ENCODE measurements at places on chromosomes 5 and 9.
A peak's percentile ranks its signal among the peaks of the same experiment; 100 is the strongest.

- DNase-seq = no peak
Measured at GRCh38 chr9:123418052-123418430, 62.0 kb downstream of the CRB2 start.

DNA sequence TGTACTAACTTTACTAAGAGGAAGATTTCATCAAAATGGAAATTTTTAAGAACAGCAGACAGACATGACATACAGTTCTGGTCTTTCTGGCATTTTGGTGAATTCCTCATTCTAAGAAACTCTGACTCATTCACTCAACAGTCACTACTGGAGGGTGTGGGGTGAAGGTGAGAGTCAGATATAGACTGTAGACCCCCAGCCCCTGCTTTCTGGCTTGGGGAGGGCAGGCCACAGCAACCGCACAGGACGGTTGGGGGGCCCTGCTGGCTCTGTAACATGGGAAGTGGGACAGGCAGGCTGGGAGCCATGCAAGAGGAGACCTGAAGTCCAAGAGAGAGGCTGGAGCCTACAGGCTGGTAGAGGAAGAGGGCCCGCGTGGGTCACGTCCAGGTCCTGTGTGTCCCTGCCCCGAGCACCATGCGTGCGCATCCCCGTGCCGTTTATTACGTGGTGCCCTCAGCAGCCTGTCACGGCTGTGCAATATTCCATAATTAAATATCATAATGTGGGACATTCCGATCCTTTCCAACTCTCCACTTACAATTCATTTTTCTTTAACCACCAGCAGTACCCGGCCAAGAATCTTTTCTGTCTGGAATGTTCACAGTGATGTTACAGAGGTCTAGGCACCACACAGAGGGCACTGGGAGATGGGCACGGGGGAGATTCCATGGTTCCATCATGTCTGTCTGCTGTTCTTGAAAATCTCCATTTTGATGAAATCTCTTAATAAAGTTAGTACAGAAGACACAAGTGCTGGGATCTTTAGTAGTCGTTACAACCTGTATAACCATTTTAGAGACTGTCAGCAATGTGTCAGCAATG lies 75.5 kb downstream of the SEMA4D start:
- DNase-seq = peak; percentile 36

DNA sequence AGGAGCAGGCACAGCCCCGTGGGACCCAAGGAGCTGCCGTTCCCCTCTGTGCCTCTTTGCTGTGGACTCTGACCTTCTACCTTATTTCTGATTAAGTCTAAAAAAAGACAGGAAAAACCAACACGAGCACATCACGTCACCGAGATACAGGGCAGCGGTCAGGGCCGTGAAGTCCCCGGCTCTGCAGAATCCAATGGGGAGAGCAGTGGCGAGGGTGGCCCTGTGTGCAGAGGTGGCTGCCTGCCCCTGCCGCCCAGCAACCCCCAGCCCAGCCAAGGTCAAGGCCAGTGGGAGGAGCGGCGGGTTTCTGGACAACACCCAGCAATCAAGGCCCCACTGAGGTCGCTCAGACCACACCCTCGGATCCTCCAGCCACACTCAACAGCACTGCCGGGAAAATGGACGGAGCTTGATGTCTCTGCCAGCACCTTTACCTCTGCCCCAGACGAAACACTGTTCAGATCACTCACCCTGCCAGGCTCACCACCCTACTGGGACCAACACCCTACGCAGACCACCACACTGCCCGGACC lies 32.7 kb upstream of the SLC9A3 start:
- no peak for DNase-seq

- no peak for DNase-seq
Measured at GRCh38 chr9:131397100-131397790, 3.4 kb downstream of the PRRC2B start.

DNA sequence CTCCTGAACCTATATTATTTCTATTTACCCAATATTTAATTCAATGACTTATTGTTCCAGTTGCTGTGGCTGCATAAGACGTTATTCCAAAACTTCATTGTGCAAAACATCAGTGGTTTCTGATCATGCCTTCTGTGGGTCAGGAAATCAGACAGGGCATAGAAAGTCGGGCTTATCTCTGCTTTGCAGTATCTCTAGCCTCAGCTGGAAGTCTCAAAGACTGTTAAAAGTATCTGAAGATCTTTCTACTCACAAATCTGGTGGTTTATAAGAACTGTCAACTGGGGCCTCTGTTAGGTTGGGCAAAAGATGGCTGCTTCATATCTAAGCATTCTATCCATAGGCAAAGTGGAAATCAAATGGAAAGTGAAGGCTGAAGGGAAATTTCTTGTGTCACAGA lies 687.7 kb upstream of the ARRDC3 start:
- DNase-seq = no peak

DNA sequence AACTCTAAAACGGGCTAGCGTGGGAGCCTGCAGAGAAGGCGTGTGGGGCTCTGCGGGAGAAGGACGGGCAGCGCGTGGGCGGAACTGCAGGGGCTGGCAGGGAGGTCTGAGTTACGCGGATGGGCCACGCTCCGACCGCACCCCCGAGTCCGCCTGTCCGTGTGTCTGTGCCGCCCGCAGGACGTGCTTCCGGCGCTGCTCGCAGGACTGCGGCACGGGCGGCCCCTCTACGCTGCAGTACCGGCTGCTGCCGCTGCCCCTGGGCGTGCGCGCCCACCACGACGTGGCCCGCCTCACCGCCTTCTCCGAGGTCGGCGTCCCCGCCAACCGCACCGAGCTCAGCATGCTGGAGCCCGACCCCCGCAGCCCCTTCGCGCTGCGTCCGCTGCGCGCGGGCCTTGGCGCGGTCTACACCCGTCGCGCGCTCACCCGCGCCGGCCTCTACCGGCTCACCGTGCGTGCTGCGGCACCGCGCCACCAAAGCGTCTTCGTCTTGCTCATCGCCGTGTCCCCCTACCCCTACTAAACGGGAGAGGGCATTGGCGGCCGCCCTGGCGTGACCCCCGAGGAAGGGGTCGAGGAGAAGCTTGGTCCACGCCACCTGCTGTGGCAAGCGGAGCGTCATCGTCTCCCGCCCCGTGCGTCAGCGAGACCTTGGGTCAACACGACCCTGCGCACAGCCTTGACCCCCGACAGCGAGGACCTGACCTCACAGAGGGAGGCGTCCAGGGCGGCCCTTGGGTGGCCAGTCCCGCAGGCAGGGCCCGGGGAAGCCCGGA lies 11.4 kb upstream of the ASS1 start:
- DNase-seq = no peak

GRCh38 chr5:170169996-170170395 lies 62.8 kb upstream of the C5orf58 start:
- DNase-seq = no peak

DNA sequence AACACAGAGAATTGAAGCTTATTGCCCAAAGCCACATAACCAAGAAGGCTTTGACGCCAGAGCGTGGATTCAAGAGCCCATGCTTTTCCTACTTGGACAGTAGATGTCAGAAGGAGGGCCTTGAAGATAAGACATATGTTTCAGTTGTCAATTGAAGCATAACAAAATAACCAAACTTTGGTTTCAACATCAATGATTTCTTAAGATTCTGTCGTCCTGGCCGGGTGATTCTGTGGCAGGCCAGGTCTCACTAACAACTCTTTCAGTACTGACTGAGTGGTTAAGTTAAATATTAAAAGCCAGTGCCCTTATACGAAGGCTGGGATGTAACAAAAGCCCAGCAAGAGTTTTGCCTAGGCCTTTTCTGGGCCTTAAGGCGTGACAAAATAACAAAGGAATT lies 94.0 kb downstream of the RCL1 start:
- no peak for DNase-seq

- DNase-seq = peak; percentile 4
Measured at GRCh38 chr5:59423021-59423420, 470.5 kb downstream of the PDE4D start.

GRCh38 chr5:142608081-142608480 lies 77.8 kb downstream of the FGF1 start:
- no peak for DNase-seq

- no peak for DNase-seq
Measured at GRCh38 chr5:53915120-53915519, 354.7 kb downstream of the NDUFS4 start.

- no peak for DNase-seq
Measured at GRCh38 chr5:90097082-90097477, 312.5 kb downstream of the CETN3 start.

- no peak for DNase-seq
Measured at GRCh38 chr5:91240175-91240574, 142.9 kb downstream of the ARRDC3 start.

DNA sequence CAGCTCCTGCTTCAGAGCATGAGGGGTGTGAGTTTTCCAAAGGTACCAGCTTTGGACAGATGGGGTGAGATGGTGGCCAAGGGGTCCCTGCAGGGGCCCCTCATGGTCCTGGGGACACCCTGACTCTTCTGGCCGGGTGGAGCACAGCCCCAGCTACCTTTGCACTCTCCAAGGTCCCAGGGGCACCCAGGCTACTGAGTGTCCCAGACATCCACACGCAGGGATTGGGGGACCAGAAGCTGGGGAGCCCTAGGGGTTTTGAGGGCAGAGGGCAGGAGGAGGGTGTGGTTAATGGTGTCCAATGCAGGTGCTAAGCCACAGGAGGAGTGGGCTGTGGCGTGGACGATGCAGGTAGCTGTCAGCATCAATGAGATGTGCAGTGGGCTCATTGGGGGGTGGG lies 16.0 kb upstream of the CLPTM1L start:
- DNase-seq = no peak

GRCh38 chr9:95355500-95355899 lies 38.0 kb upstream of the FANCC start:
- DNase-seq = no peak

GRCh38 chr5:39569857-39570256 lies 145.1 kb upstream of the DAB2 start:
- no peak for DNase-seq

GRCh38 chr5:1961952-1962595 lies 79.3 kb upstream of the IRX4 start:
- DNase-seq = no peak

GRCh38 chr9:91220021-91220420 lies 141.7 kb downstream of the AUH start:
- DNase-seq = no peak

DNA sequence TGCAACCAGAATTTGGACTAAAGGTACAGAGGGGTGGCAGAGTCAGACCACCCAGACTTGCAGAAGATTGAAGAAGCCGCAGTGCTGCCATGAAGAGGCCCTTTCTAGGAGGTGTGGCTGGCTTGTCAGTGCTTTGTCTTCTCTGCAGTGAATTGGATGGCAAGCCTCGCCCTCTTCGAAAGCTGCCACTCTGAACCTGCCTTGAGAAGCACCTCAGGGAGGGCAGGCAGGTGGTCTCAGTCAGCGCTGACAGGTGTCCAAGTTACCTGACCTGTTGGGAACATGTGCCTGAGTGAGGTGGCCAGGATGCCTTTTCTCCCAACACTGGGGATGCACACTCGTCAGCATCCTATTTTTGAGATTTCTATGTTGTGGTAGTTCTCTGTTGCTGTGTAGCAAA lies 6.2 kb downstream of the TENT4A start:
- no peak for DNase-seq

- no peak for DNase-seq
Measured at GRCh38 chr9:126430124-126430523, 103.5 kb downstream of the MVB12B start.

Data from GM04503 (cell line).